NCI-H1105 treated with DMSO at 0.1 percent for 48 hours (cell line): ENCODE measurements at places on chromosomes 5 and 9.
A peak's percentile ranks its signal among the peaks of the same experiment; 100 is the strongest.

DNA sequence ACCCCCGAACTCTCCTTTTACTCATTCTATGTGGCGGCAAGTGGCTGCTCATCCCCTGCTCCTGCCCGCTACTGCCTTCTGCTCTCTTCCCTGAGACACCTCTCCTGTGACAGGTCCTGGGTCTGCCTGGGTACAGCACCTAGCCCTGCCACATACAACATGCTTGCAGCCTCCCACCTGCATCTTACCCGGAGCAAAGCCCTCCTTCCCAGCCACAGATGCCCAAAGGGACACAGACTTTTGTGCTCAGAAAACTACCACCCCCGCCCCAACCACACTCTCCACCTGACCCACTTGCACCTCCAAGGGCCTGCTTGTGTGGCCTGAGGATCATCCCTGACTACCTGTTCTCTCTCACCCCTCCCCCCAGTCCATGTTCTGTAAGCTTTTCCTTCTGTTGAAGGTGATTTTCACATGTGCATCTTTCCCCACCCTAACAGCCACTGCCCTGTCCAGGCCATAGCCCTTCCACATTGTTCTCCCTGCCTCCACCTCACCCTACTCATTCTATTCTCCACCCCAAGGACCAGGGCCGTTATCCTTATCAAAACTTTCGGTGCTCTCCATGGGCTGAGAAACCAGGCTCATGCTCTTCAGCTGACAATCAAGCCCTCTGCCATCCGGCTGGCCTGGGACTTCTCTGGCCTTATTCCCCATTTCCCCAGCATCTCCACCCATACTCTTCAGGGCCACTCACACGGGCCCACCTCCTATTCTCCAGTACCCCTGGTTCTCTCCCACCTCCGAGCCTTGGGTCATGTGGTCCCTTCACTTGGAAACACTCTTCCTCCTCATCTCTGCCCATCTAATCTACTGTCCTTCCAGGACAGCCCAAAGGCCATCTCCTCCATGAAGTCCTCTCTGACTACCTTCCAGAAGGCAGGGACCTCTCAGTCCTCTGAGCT is 46.4 kb upstream of the ALDH1B1 start:
- DNase-seq: no peak

GRCh38 chr9:137973829-137974416 is 96.3 kb downstream of the CACNA1B start:
- DNase-seq: no peak

- no peak for DNase-seq
These were observed 37.6 kb downstream of the HRH2 start for GRCh38 chr5:175695161-175696126.

DNA sequence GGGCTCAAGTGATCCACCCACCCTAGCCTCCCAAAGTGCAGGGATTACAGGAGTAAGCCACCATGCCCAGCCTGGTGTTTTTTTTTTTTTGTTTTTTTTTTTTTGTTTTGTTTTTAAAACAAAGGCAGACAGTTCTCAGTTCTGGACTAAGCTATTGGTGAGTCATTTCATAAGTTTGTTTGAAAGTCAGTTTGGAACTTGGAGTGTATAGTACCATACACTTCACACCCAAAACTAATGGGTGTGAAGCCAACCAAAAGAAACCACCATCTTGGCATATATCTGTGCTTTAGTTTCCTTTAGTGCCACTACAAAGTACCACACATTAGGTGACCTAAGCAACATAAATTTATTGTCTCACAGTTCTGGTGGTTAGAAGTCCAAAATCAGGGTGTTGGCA is 13.4 kb downstream of the MAST4 start:
- DNase-seq: no peak

DNA sequence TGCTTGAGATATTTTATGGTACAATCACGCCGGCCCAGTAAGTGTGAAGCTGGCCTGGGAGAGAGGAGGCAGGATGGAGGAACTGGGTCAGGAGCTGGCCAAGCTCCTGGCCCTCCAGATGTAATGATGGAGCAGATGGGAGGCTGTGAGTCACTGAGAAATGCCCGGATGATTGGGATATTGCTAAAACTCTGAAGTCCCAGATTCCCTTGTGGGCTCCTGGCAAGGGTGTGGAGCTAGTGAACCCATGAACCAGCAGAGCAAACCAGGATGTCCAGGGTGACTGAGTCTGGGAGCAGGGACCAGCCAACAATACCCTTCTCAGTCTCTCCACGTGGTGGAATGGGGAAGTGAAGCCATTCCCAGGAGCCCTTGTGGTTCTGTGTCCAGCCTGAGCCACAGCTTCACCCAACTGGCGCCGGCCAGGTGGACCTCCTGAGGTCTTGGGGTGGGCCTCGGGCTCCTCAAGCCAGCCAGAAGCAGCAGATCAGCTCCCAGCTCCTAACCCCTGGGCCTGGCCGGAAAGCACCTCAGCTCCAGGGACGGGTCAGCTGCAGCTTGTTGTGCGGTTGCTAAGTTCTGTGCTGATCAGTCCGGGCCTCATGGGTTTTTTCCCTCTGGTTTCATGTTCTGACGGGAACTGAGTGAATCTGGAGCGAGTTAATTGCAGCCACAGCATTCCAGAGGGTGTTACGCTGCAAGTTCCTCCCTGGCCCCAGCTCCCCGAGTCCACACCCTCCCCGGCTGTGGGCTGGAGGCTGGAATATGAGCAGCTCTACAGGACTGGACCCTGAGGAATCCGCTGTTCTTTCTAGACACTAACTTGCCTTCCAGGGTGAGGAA is 37.6 kb downstream of the DUSP1 start:
- DNase-seq: no peak

GRCh38 chr9:106657926-106658325 is 205.0 kb upstream of the ZNF462 start:
- no peak for DNase-seq

DNA sequence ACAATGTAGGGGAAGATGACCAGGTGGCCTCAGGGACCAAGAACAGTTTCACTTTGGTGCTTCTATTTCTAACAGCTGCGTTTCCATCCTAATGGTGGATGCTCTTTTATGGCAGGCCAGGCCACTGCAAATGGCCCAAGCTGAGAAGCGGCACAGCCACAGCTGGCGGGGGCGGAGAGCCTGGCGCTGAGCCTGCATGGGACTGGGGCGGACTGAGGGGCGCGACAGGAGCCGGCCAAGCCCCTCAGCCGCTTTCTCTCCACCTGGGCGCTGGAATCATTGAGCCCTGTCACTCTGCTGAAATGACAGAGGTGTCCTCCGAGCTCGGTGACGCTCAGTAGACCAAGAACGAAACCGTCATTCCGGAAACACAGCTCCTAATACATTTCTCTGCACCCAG is 317.3 kb upstream of the PDE4D start:
- DNase-seq: no peak

DNA sequence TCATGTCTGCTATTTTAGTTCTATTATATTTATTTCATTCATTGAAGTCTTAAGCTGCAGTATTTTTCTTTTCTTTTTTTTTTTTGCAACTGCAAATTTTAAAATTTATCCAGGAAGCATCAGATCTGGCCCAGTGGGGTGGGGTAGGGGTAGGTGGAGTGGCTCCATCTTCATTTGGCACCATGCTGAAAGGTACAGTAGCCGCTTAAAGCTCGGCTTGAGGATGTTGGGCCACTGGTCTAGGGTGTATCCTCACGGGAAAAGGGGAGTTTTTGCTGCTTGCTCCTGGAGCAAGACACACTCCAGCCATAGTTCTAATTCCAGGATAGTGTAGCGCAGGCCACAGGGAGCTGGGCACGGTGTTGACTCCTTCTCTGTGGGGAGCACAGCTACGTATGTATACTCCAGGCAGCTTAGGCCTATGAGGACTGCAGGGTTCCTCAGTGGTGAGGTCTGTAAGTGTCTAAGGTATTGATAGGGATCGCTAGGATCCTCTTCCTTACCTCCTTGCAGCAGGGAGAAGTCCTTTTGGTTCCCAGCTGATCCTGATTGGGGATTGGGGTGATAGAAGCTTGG is 22.7 kb downstream of the RCL1 start:
- no peak for DNase-seq

- no peak for DNase-seq
These were observed 11.3 kb upstream of the LOX start for GRCh38 chr5:122089096-122090013.

GRCh38 chr9:98797491-98797890 is 1.1 kb upstream of the ANKS6 start:
- DNase-seq: no peak

DNA sequence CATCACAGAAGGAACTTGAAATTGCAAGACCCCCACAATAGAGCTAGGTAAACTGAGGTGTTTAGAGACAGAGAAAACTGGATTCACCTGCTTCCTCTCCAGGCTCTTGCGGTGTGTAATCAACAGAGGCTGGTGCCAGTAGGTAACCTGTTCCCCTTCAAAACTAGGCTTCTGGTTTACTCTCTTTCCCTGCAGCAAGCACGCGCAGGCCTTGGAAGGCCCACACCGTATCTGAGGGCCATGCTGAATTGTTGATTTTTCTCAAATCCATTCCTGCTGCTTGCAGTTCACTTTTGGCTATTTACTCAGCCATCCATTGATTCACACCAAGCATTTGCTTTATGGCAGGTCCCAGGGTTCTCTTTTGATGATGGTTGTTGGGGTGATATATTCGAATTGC is 667 bp upstream of the FRRS1L start:
- DNase-seq: no peak

DNA sequence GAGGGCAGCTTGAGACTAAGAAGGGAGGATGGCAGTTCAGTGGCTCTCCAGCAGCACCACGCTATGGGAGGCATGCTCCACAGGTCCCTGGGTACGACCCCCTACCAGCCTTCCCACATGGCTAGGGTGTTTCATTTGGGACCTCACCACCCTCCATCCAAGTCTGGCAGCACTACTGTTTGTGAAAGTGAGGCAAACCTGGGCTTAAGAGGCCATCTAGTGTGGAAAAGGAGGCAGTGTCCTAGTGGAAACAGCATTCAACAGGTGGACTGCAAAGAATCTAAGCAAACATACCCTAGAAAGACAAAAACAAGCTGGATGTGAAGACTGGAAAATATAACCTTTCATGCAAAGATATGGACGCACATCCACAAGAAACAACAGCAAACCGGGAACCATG is 4.8 kb upstream of the C5orf47 start:
- no peak for DNase-seq

GRCh38 chr5:110840347-110840960 is 101.6 kb downstream of the SLC25A46 start:
- DNase-seq: no peak

DNA sequence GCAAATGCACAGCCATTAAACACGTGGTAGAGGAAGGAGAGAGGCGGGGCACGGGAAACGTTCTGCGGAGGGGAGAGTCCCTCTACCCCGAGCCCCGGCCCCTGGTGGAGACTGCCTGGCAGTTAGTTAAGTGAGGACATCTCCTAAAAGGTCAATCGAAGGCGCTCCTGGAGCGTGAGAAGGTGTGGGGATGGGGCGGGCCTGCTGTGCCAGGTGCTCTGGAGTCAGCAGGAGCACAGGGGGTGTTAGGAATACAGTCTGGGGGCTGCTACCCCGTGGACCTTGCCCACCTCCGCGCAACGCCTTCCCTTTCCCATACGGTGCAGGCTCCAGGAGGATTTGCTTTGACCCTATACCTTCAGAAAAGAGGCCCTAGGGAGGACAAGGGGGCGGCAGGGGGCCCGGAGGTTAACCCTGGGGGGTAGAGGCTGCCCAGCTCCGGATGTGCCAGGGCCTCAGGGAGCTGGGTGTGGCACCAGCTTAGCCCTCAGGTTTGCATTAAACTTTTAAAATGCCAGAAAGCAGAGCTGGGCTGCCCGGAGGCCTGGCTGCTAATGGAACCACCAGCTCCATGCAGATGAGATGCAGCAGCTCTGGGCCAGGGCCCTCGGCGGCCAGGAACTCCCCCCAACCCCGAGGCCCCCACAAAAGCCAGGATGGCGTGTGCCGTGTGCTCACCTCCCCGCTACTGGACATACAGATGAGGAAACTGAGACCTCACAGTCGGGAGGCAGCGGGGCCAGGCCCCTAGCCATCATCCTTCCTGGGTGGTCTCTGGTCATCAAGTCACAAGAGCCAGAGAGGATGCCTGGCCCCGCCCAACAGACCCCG is 39.2 kb downstream of the NACC2 start:
- DNase-seq: no peak

GRCh38 chr9:136762221-136762691 is 2.1 kb downstream of the LCN15 start:
- DNase-seq: no peak

DNA sequence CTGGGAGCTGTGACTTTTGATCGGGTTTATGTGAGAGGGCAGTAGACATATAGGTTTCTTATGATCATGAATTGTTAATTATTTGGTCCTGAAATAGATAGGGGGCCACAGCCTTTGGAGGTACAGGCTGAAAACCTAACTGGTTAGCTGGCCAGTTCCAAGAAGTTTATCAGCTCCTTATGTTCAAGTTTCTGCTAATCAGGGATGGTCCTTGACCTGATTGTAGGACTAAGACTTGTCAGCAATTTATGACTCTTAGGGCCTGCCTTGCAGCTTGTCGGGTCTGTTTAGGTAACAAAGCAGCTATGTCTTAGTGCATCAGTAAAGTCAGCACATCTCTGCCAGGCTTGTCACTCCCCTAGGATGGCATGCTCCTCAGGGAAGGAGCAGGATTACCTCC is 151.8 kb upstream of the RUSC2 start:
- no peak for DNase-seq

- no peak for DNase-seq
These were observed 10.5 kb downstream of the ZDHHC12 start for GRCh38 chr9:128713411-128713780.

GRCh38 chr5:116764941-116765340 is 190.3 kb upstream of the SEMA6A start:
- no peak for DNase-seq

DNA sequence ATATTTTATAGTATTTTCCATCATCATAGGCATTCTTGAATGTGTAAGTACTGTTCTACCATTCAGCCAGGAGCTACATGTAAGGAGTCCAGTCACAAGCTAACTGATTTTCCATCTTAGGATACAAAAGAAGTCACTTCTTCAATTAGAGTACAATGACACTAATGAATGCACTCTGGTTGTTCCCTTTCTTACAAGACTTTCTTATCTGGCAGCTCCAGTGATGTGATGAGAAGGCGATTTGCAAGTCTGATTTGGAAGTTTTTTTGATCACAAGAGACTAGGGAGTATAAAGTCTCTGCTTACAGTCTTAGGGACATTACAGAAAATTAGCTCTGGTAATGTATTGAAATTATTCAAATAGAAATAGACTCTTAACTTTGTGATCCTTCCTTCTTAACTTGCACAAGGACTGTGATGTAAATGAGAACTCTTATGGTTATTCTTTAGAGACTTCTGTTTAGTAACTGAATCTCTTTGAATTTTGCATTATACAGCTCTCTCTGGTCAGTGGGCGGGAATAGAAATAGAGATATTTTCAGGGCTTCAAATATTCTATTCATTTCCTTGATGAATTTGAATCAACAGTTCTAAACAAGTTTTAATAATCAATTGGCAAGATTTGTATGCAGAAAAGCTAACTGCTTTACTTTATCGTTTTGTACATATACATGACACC is 130.4 kb upstream of the CDH6 start:
- DNase-seq: no peak

- no peak for DNase-seq
These were observed 34.5 kb upstream of the SPARC start for GRCh38 chr5:151721087-151721646.

- DNase-seq: no peak
These were observed 2.4 kb downstream of the FCN1 start for GRCh38 chr9:134915046-134915985.

- peak; percentile 24 for DNase-seq
These were observed 226.6 kb downstream of the MLLT3 start for GRCh38 chr9:20395651-20396050.

- no peak for DNase-seq
These were observed 157.2 kb downstream of the MELK start for GRCh38 chr9:36729906-36730305.
